ENCODE measurements at places on chromosomes 1 and 21.
A peak's percentile ranks its signal among the peaks of the same experiment; 100 is the strongest.

DNA sequence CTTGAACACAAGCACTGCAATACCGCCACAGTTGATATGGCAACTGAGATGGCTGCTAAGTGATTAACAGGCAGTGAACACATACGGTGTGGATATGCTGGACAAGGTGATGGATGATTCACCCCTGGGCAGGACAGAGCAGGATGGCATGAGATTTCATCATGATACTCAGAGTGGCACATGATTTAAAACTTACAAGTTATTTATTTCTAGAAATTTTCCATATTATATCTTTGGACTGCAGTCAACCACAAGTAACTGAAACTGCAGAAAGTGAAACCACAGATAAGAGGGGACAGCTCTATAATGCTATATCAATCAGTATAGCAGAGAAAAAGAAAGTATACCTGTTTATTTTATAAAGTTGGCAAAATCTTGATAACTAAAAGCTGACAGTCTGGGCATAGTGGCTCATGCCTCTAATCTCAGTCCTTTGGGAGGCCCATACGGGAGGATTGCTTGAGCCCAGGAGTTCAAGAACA is 47.9 kb downstream of the PHACTR4 start:
- no peak for DNase-seq

DNA sequence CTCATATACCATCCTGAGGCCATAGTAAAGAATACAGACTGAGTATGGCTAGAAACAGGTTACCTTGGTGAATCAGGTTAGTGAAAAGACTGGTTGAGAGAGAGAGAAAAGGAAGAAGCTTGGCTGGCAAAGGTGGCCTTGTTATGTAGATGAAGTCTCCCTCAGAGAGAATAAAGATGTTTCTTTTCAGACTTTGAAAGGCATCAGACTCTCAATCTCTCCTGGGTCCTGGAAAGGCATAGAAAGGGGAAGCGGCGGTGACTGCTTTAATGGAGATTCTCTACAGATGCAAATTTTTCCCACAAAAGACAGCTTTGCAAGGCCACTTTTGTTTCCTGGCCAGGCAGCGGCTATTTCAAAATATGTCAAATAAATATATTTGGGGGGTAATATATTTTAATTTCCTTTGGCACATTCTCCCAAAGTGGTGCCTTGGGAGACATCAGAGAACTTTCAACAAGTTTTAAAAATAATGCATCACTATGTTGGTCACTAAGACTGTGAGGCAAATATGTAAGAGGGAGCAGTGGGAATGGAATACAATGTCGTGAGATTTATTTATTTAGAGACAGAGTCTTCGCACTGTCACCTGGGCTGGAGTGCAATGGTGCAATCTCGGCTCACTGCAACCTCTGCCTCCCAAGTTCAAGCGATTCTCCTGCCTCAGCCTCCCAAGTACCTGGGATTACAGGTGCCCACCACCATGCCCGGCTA is 46.1 kb downstream of the NPHS2 start:
- DNase-seq, result no peak

- no peak for DNase-seq
Measured at GRCh38 chr1:213586587-213586972, 401.2 kb upstream of the PROX1 start.

- DNase-seq, result no peak
Measured at GRCh38 chr1:167943541-167943940, 6.7 kb upstream of the MPC2 start.

DNA sequence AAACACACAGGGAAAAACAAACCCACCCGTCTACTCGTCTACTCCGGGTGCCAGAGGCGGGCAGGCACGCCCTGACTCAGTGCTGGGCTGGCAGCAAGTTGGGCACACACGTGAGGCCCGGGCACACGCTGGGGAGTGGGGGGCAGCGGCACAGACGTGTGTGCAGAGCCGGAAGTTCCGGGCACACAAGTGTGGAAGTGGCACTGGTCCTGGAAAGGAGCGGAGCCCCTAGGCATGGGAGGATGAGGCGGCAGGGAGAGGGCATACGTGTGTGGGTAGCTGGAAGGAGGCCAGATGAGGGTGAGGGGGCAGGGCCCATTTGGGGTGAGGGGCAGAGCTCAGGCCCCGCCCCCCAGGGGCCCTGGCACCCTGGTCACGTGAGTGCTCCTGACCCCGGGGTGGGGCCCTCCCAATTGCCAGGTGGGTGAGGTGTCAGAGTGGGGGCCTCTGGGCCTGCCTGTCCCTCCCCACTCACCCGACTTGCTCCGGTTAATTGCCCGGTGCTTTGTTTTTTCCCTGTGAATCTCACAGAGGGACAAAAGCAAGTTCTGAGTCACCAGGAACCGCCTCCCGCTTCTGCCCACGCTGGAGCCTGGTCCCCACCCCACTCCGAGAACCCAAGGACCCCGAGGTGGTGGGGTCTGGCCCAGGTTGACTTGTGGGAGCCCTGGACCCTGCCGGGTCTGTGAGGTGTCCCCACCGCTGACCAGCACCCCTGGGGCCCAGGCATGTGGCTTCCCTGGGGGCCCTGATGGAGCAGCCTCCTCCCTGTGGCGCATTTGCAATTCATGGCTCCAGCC is 104.8 kb upstream of the CASZ1 start:
- DNase-seq, result peak; percentile 41

DNA sequence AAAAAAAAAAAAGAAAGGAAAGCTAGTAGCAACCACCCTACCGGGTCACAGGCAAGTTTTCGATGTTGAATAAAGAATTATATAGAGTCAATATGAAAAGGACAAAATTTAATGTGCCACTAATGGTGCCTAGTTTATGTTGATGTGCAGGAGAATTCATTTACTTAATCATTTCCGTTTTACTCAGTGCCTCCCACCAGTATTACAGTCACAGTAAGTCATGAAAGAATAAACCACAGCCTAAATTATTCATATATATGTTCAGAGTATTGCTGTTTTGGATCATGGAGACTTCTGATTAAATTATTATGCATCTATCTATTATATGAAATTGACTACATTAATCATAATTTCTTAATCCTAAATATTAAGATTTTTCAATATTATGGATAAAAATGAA is 35.3 kb downstream of the FNBP1L start:
- DNase-seq, result no peak

Data from NCI-H1105 treated with DMSO at 0.1 percent for 48 hours (cell line).